ENCODE measurements at places on chromosomes 5 and 9.

- DNase-seq: no peak
Observed at GRCh38 chr5:178318382-178318781, 85.8 kb upstream of the PHYKPL start.

- DNase-seq: no peak
Observed at GRCh38 chr9:101342595-101342994, 42.2 kb downstream of the BAAT start.

GRCh38 chr9:36961561-36962325 lies 72.3 kb downstream of the PAX5 start:
- no peak for DNase-seq

- DNase-seq: peak; percentile 40
Observed at GRCh38 chr5:119269061-119269944, 86.5 kb upstream of the TNFAIP8 start.

GRCh38 chr5:15510092-15510491 lies 10.1 kb downstream of the FBXL7 start:
- DNase-seq: no peak

DNA sequence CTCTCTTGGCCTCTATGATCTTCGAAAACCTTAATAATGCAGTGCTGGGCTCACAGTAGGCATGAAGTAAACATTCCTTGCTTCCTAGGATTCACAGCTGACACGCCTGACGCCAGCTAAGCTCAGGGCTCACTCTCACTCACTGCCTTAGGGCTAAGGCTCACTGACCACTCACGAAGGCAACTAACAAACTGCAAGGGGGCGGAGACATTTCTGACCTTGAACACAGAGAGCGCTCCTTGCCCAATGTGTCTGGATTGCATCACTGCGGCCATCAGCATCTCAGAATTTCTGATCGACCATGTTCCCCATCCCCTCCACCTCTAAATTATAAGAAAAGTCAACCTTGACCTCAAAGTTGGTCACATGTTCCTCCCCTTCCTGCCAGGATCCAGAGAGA lies 372.6 kb downstream of the EBF1 start:
- DNase-seq: no peak

- no peak for DNase-seq
Observed at GRCh38 chr5:27727254-27727653, 688.9 kb upstream of the CDH9 start.

DNA sequence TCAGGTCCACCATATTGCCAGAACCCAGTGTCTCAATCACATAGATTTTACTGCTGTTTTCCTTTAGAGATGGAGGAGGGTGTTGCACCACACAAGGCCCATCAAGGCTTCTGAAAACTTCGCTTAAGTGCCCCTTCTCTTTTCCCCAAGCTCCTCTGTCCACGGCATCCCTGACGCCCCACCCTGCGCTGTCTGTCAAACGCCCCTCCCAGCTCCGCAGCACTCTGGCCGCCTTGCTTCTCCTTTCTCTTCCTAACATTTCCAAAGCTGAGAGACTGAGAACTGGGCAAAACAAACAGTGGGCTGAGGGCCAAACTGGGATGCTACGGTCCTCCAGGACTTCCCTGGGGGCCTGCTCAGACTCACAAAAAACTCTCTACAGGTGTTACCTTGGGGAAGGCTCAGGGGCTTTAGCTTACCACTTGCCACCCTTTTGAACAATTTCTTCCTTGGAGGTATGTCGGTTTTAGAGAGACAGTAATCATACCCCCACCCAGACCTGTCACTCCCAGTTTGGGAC lies 28.3 kb upstream of the ERGIC1 start:
- no peak for DNase-seq

- no peak for DNase-seq
Observed at GRCh38 chr9:88065619-88066018, 72.7 kb downstream of the SPATA31C2 start.

GRCh38 chr9:134624137-134624591 lies 17.4 kb upstream of the COL5A1 start:
- DNase-seq: no peak

GRCh38 chr9:68416936-68417564 lies 60.6 kb downstream of the PGM5 start:
- DNase-seq: no peak

DNA sequence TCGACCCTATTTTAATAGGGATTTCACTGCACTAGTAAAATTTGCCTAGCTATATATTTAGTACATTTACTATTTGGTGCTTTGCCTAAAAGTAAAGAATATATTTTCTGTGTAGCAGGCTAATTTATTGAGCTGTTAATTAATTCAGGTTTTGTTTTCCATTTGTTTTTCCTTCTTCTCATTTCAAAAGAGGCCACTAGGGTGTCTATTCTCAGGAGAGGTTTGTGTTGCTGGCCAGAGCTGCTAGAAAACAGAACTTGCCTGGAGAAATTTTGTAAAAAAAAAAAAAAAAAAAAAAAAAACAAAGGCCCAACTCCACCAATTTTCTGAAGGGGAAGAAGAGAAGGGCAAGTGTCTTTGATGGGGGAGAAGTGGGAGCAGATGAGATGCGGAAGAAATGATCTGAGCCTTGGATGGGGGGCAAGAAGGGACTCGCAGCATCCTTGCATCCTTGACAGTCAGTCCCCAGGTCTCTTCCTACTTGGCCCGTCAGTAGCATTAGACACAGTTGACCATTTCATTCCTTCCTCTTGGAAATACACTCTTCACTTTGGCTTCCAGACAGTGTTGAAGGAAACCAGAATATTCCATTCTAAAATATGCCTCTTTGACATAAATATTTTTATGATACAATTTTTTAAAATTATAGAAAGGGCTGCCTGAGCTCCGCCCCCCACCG lies 318.5 kb downstream of the TRPM3 start:
- no peak for DNase-seq

- no peak for DNase-seq
Observed at GRCh38 chr5:19018822-19019221, 969.2 kb downstream of the CDH18 start.

DNA sequence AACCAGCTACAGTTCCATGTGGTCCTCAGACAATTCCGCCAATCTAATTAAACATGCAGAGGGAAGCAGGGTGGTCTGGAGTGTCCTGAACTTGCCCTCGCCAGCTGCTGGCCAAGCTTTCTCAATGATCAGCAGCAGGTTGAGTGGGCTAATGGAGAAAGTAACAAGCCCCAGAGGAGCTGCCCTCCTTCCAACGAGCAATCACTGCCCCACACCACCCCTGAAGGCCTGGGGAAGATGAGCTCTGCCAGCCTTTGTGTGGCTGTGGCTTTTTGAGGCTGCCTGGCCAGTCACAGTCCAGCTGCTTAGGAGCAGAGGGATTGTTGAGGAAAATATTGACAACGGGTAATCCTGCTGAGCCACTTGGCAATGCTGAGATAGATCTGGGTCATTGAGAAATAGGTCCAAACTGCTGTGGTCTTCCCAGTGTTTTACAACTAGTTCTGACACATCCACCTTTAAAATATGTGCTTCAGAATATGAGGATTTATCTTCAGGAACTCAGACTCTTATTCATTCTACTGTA lies 107.3 kb downstream of the CD180 start:
- no peak for DNase-seq

- DNase-seq: no peak
Observed at GRCh38 chr5:80002677-80003076, 11.6 kb upstream of the MTX3 start.

DNA sequence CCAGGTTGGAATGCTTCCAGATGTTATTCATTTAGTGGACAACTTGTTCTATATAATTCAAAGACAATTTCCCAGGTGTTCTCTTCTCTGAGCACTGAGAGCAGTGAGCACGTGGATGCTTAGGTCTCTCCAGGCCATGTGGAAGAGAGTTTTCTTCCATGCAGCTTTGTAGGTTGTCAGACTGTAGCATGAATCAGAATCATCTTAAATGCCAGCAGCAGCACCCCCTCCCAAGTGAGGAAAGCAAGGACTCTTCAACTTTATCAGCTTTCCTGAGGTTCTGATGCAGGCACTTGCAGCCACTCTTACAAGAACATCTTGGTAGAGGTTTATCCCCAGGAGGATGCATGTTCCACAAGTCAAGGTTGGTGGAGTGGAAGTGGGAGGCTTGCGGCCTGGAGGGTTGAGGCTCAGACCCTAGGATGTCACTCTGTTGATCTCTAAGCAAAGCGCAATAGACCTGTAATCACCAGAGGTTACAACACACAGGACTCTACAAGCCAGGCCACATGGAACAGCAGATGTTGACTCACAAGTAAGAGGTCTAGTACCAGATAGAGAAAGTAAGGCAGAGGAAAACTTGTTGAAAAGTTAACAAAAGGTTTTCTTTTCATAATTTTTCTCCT lies 47.7 kb downstream of the UGCG start:
- no peak for DNase-seq

GRCh38 chr9:117084221-117084620 lies 330.6 kb downstream of the ASTN2 start:
- no peak for DNase-seq

DNA sequence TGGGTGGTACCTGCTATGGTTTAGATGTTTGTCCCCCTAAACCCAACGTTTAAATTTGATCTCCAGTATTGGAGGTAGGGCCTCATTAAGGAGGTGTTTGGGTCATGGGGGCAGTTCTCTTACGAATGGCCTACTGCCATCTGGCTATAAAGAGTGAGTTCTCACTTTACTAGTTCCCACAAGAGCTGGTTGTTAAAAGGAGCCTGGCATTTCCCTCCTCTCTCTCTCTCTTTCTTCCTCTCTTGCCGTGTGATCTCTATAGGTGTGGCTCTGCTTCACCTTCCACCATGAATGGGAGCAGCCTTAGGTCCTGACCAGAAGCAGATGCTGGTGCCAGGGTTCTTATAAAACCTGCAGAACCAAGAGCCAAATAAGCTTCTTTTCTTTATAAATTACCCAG lies 193.2 kb upstream of the CDH6 start:
- DNase-seq: no peak

- DNase-seq: no peak
Observed at GRCh38 chr5:112294126-112294525, 125.0 kb downstream of the EPB41L4A start.

- DNase-seq: no peak
Observed at GRCh38 chr5:60701321-60701968, 1.5 kb upstream of the DEPDC1B start.

DNA sequence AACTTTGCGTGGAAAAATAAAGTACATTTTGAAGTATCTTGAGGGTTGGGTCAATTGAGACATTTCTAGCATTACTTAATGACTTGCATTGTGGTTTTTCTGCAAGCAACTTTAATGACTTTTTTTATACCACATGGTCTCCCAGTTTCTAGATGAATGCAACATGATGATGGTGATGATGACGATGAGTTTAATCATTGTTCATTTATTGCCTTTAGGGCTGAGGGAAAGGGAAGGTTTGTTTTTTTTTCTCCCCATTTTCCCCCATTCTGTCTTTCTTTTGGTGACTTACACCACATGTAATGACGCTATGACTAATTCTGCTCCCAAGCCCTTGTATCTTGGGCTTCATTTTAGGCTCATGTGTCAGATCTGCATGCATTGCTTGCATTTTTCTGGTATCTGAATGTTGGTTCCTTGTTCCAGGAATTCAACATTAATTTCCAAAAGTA lies 57.7 kb upstream of the NXNL2 start:
- DNase-seq: no peak

DNA sequence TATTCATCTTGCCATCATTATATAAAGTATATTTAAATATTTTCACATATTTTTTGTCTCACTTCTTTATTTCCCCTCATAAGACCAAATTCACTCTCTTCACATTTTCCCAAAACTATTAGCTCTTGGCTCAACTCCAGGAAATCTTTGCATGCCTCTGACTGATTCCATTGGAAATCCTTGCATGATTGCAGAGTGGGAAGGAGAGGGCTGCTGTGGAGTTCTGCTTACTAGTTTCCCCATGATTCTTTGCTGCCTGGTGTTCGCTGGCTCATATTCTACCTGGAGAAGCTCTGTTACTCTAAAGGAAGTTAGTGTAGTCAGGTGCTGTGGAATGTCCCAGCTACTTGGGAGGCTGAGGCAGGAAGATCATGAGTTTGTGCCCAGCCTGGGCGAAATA lies 41.9 kb downstream of the LIX1 start:
- DNase-seq: no peak

DNA sequence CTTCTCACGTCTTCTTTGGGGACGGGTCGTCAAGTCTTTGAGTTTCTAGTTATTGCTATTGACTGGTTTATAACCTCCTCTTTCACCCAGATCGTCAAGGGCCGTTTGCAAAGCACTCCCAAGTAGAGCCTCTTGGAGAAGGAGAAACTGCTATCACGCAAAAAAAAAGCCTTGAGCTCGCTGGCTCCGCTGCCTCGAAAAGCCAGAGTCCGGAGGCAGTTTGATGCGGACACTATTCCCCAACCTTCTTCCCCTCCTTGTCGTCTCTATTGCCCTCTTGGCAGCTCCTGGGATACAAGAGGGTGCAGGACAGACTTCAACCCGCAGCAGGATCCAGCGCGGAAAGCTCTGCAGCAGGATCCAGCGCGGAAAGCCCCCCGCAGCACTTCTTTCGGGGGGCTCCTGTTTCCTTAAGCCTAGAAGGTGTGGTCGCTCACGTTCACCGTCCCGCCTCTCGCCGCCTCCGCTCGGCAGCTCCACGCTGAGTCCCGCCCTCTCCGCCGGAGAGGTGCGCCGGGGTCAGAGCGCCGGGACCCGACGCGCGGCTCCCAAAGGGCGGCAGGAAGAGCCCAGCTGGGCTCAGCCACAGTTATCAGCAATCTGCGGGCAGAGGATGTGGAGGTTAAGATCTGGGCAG lies at the start of gene PCDHAC1:
Gene PCDHAC1, plus strand, starts transcription at position 494 of the 637 bp plus-strand sequence. CDS start 594 bp downstream, outside the sequence.
- DNase-seq: no peak

DNA sequence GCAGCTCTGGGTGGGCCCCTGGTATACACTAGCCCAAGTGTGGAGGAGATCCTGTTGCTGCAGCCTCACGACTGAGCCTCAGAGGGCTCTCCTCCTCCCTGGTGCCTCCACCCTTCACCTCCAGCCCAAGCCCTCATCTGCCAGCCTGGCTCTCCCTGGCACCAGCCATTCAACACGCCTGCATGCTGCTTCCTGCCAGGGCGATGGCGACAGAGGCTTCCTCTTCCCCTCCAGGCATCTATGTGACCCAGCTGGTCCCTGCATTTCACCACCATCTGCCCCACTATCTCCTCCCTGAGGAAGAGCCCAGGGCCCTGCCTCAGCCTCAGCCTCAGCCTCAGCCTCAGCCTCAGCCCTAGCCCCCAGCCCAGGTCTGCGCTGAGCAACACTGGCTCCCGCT lies 54.8 kb upstream of the ANGPTL2 start:
- no peak for DNase-seq

DNA sequence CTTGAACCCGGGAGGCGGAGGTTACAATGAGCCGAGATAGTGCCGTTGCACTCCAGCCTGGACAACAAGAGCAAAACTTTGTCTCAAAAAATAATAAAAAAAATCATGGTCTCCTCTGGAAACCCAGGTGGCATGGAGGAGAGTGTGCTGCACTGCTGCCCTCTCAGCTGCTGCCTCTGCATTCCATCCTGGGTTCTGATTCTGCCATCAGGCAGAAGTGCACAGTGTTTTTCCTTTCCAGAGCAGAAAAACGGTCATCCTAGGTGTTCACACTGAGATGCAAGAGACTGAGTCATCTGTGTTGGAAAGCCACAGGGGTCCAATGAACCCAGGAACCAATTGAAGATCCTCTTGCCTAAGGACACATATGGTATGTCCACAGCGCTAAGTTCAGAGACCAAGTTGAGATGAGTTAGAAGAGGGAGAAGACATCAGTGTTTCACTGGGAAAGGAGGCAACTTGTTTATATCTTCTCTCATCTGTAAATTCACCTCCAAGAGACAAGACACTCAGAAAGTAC lies 88.8 kb upstream of the DMRT1 start:
- no peak for DNase-seq
